Chondrocyte (in vitro differentiated cells): ENCODE measurements at places on chromosomes 4 and X.

- DNase-seq: no peak
Measured at GRCh38 chr4:94567811-94568210, 116.1 kb downstream of the PDLIM5 start.

- DNase-seq: no peak
Measured at GRCh38 chr4:186642998-186643397, 80.7 kb downstream of the FAT1 start.

- DNase-seq: no peak
Measured at GRCh38 chr4:24473309-24473721, 111.0 kb downstream of the DHX15 start.

DNA sequence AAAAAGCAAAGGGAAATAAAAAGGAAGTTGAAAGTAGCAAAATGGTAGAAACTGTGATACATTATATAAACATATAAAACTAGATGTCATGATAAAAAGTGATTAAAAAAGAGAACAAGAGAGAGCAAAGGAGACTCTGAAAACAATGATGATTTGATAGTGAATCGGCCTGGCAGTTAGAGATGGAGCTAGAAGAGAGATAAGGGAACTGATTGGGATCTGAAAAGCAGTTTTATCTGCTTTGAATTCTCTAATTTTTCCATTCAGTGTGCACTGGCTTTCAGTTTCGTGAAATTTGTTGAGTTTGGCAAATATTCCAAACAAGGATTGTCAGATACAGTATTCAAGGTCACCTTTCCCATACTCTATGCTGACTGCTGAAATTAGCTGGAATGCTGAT lies 21.9 kb upstream of the CCSER1 start:
- no peak for DNase-seq

DNA sequence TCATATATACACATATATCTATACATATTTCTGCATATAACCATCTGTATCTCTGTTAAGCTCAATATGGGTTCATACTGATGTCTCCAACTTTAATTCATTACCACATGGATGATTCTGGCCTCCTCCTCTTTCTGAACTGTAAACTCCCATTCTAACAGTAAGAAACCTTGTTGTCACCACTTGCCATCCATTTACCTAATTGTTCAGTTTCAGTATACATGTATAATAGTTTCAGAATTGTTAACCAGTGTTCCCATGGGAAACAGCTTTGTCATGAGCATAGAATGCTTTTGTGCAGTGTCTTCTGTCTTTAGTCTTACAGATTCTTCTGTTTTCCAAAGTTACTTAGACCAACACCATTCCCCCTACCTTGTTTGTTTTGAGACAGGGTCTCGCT lies 35.9 kb downstream of the SLC9A6 start:
- DNase-seq: no peak

GRCh38 chrX:110722135-110722534 lies 73.5 kb downstream of the CHRDL1 start:
- no peak for DNase-seq

- no peak for DNase-seq
Measured at GRCh38 chr4:93983140-93983539, 154.6 kb downstream of the ATOH1 start.

GRCh38 chrX:152138388-152138784 lies at the start of gene MAGEA10:
MAGEA10 (minus strand) TSS chrX:152138577; CDS start chrX:152135620, 2,957 bp downstream.
- DNase-seq: no peak

DNA sequence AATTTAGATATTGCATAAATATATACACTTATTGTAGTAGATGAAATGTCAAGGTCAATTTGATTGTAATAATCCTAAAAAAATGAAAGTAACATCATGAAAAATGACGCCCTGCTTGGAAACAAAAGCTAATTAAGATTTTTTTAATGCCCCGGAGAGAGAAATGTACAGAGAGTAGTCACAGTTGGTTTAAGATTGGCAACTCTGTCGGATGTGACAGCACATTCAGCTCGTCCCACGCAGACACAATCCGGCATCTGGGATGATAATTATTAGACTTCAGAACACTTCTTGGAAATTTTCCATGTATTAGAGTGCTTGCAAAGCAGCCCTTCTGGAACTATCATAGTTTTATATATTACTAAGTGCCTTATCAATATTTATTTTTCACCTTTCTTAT lies 478.0 kb downstream of the PDHA2 start:
- no peak for DNase-seq

DNA sequence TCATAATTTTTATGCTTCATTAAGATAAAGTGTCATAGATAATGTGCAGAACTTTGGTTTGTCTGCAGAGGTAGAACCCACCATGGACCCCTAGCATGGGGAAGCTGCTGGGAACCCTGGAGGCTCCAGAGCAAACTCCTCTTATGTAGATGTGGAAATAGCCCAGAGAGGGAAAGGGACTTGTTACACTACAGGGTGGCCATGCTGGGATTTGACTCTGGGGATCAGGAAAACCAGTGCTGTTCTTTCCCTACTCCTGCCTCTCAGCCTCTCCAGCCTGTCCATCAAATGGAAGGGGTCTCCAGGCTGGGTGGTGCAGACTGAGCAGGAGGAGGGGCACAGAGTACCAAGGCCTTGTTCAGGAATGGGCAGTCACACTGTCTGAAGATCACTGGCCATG lies 54.2 kb downstream of the MSX1 start:
- no peak for DNase-seq

DNA sequence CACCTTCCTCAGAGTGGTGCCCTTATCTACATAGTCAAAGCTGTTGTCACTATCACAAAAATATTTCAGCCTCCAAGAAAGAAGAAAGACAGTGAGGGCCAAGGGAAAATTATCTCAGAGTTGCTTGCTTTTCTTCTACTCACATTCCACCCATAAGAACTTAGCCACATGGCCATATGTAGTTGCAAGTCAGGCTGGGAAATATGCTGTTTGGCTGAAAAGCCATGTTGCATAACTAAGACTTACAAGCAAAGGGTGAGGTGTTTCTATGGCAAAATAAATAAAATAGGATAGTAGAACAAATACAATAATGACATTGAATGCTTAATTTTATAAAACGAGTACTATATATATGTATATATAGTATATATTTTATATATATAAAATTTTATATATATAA lies 365.9 kb upstream of the PABPC4L start:
- DNase-seq: no peak

- no peak for DNase-seq
Measured at GRCh38 chrX:15890463-15890862, 35.9 kb upstream of the AP1S2 start.

DNA sequence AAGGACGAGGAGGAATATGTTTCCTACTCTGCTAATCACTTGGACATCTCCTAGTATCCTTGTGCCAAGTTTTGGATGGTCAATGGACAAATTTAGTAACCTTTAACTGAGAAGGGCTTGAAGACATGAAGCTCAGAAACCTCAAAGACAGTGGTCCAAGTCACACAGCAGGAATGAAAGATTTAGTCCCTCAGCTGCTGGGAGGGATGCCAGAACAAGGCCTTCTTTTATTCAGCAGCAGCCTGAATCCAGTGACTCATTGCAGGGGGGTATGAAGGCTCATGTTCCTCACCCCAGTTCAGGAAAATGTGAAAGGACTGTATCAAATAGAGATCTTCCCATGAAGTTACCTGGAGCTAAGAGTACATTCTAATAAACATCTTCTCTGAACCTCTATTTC lies 214.9 kb upstream of the UGT8 start:
- no peak for DNase-seq

GRCh38 chr4:41141900-41142299 lies 72.4 kb downstream of the APBB2 start:
- no peak for DNase-seq

DNA sequence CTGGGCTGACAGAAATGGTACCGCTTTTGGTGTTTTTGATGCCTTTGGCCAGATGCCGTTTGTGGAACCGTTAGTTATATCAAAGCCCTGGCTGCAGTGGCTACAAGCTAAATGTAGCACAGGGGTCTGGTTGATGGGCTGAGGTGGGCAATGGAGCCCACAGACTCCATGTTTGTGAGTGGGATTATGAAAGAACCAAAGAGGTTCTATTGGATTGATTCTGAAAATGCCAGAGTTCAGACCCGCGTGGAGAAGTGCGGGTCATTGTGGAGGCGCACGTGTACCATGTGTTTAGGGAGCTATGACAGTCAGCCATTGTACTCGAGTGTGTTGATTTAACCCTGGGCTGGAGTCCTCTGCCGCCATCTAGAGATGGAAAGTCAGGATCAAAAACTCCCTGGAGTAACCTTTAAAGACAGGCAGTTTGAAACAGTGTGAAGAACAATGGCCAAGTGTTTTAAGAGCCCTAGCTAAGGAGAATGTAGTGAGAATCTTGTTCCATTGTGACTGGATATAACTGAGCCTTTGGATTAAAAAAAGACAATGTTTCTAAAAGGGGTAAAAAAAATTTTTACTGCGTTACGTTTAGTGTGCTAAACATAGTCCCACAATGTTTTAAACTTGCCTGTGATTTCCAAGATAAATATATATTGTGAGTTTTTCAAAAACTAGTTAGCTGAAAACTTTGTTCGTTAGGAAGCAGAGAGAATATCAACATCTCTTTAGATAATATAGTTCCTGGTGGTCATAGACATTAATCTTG lies 12.7 kb downstream of the ART3 start:
- DNase-seq: no peak

DNA sequence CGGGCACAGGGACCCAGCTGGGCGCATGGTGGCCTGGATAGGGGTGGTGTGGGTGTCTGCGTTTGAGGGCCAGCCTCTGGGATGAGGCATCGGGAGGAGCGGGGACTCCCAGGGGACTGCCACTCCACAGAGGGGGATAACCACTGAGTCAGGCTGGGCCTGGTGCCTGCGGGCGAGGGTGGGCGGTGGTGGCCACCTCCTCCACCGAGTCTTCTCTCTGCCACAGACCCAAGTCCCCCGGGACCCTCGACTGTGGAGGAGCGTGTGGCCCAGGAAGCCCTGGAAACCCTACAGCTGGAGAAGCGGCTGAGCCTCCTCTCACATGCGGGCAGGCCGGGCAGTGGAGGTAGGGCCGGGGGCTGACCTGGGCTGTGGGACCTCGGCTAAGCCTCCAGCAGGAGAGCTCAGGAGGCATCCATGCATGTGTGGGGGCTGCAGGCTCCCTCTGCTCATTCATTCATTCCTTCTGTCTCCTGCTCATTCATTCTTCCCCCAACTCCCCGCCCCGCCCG lies 26.4 kb downstream of the DOK7 start:
- DNase-seq: no peak

DNA sequence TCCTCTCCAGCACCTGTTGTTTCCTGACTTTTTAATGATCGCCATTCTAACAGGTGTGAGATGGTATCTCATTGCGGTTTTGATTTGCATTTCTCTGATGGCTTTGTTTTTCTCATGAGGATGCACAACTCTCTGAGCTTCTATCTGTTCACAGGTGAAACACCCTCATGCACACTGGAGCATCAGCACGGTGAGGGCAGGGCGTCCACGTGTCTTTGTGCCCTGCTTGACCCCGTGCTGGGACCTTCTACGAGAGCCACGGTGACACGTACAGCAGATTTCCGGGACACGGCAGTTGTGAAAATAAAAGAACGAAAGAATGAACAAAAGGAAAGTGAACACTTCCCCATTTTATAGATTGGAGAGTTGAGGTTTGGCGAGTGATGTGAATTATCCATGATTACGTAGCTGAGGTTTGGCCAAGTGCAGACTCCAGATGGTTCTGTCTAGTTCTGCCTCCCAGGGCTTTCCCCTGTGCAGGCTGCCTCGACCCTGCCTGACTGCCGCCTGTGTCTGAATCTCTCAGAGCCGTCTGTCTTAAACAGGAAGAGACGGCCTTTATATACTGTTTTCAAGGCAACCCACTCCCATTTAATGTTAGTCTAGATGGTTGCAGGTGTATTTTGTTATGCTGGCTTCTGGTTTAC lies 67.8 kb upstream of the SORBS2 start:
- no peak for DNase-seq

DNA sequence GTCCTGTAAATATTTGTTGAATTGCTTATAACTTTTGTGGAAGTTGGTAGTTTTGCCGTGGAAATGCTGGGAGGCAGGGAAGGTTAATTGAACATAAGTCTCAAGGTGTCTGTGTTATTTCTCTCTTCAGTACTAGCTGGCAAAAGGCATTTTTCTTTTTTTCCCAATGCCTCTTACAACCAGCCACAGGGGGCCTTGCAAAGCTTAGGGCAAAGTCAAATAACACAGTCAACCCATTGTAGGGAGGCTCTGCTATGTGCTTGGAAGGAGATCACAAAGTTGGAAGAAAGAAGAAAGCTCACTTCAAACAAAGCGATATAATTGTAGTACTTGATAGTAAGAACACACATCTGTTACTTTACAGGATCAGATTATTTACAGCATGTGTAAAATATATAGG lies 802.6 kb downstream of the PDHA2 start:
- DNase-seq: no peak

DNA sequence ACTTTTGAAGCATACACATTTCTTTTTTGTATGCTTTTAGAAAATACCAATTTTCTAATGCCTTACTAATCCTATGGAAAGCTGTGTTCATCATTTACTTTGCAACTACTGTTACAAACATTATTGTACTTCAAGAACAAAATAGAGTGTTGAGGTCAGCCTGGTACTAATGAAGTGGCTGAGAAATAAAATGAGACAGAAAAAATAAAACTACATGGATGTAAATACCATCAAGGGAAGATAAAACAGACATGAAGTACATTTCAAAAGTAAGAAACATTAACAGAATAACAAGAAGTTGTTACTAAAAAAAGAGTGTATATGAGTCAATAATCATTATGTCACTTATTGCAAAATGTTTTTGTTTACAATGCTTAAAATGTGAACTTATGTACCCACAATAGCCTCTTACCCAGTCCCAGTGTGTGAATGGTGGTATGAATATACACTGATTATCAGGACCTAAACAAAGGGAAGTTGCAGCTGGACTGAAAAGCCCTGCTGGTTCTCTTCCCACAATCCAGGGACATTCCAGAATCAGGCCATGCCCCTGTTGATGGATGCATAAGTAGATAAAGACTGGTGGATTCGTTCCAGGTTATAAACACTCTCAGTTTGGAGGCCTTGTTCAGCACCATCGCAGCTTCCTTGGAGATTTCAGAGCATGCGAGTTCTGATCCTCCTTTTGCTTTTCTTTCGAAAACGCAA lies 2.4 kb upstream of the CSN3 start:
- no peak for DNase-seq

DNA sequence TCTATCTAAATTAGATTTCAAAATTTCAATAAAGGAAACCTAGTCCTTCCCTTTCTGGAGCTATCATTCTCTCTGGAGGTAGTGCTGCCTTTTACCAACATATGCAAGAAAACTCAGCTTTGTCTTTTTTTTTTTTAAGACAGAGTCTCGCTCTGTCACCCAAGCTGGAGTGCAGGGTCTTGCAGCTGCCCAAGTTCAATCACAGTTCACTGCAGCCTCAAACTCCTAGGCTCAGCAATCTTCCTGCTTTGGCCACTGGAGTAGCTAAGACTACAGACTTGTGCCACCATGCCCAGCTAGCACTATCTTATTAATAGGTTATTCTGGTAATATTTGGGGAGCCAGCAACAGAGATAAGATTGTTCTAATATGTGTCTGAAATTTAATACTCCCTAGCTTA lies 12.3 kb downstream of the AASDH start:
- DNase-seq: no peak

DNA sequence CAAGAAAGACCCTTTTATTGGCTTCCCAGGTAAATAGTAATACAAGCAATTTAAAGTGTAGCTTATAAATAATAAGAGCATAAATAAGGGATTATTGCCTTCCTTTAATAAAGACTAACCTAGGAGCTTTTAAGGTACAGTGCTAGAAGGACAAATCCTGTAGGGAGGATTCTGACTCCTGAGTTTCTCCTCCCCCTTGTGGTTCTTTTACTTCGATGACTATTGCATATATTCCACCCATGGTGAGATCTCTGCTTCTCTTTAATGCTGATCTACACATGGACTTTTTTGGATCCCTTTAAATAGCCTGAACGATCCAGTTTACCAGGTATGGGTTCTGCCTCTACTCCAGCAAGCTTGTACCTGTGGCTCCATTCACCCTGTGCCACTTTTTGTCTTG lies 2.5 kb downstream of the GALNT7 start:
- no peak for DNase-seq

GRCh38 chr4:186360551-186360950 lies 94.6 kb downstream of the F11 start:
- DNase-seq: no peak
